ENCODE measurements at places on chromosomes 5 and 9.

DNA sequence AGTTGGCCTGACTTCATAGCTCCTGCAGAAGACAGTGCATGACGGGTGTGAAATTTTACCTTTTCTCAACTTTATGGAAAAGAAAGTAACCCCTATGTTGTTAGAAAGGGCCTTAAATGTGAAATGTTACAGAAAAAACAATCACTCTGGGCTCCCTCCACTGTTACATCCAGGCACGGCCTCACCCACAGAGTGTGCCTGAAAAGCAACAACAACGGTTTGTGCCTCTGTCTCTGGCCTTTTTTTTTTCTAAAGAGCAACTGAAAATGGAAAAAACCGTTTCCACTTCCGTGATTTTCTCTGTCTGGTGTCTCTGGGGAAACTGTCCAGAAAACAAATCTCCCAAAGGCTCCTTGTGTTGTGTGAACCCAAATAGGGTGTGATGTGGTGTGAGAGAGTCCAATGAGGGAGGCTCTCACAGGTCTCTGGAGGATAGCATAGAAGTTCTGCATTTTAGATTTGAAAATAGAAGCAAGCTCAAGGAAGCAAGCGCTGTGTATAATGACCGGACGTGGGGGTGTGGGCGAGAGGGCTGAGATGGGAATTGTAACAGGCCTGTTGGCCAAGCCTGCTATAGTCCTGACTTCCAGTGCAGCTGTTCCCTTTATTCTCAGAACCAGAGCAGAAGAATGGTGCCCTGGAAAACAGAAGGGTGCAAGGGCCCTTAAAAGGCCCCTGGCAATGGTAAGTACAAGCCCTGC is 221.8 kb upstream of the TUT7 start:
- DNase-seq: no peak

GRCh38 chr9:89179540-89179894 is 899 bp upstream of the SHC3 start:
- DNase-seq: no peak

DNA sequence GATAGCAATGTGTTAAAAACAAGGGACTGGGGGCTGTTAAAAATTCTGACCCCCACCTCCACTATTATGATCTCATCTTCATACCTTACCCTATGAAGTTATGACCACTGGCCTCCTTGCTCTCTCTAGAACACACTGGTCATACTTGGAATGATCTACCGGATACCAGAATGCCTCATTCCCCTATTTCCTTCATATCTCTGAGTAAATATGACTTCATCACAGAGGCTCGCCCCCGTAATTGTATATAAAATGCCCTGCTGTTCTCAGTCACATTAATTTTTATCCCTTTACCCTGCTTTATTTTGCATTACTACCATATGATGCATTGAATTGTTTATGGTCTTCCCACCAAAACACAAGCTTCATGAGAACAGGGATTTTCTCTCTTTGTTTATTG is 29.2 kb downstream of the IZUMO3 start:
- no peak for DNase-seq

DNA sequence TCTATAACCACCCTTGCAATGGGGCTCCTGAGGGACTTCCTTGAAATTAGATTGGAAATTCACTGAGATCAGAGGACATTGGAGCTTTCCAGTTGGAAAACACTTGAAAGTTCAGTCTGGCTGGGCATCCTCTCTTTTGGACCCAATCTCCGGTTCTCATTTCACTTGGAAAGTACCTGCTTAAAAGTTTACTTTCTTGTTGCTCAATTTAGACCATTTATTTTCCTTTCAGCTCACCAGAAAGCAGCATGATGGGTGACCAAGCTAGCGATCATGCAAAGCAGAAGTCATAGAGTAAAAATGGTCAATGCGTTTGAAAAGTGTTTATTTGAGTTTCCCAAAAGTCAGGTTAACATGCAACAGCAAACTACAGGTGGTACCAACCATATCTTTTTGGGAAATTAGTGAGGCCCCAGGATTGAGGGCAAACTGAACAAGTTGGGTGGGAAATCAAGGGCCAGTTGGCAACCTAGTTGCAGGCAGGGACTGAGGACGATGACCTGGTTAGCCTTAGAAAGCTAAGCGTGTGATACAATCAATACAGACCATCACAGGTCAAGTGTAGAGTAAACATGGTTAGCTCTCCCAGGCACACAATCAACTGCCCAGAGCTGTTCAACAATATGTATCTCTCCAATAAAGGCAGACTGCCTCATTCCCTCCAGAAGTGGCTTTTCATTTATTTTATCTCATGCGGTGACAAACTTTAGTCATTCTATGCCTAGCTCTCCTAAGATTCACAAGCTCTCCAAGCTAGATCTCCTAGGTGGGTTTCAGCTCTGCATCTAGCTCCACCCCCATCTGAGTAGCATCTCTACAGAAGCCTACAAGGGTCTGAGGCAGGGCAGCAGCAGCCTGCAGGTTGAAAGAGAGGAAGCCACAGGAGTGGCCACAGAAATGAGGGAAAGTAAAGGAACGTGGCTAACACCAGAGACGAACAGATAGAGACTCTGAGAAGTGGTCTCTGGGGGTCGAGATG is 136.9 kb downstream of the UGCG start:
- DNase-seq: no peak

Data from CD8-positive, alpha-beta T cell (primary cell).